ENCODE measurements at places on chromosomes 7 and 10.
A peak's percentile ranks its signal among the peaks of the same experiment; 100 is the strongest.

DNA sequence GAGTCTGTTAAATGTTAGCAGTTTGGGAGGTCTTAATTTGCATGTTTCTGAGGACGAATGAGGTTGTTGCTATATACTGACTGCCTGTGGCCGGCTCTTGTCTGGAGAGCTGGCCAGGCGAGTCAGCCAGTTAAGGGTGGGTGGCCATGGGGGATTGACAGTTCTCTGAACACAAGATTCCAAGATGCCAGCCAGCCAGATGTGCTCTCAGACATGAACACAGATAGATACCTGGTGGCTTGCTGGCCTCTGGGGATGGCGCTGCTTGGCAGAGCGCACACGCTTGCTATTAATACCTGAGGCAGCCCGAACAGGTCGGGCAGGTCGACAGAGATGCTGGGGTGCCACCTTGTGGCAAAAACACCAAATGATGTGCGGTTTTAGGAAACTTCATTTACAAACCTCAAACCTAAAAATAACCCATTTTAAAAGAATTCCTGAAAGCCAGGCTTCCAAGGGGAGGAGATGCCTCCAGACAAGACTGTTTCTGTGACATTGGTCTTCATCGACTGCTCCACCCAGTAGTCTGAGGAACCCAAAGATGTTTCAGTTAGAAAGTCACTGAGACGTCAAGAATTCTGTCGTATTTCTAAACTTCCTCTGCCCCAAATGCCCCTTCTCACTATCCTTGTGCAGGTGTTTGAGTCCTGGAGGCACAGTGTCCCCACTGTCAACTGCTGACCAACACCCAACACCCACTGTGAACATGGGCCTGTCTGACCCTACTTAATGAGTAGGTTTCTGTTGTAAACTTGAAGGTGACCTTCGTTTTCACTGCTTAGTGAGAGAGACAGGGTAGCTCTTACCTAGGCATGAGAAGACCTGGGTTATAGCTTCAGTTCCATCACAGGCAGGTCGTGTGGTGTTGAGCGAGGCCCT is 123.4 kb downstream of the NT5C2 start:
- DNase-seq = peak; percentile 64

GRCh38 chr10:67697724-67698131 is 1.7 kb upstream of the CTNNA3 start:
- no peak for DNase-seq

- no peak for DNase-seq
Observed at GRCh38 chr7:14336256-14336655, 346.8 kb upstream of the ETV1 start.

DNA sequence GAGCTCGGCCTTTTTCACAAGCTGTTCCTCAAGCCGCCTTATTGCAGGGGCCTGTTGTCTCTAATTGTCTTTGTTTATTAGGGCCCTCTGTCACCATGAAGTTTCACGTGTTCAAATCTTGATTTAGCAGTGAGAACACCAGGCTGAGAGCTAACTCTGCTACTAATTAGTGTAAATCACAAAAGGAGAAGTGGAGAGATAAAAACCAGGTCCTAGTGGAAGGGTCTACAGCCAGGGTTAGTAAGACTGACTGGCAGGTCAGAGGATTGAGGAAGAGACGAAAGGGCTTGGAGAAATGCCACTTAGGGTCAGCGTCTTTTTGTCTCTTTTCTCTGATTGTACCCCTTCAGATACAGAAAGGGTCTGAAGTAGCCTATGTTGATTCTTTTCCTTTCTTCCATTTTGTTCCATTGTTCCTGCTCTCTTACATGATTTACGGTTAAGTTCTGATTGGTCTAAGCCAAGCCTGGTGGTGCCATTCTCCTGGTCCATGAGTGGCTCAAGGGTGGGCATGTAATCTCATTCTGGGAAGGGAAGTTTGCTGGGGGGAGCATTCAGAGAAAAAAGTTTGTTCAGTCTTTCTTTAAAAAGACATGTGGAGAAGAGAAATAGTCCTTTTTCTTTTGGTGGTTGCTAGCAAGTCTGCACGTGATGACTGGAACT is 21.3 kb downstream of the SSMEM1 start:
- no peak for DNase-seq

- no peak for DNase-seq
Observed at GRCh38 chr7:154259396-154259795, 207.2 kb downstream of the DPP6 start.

- DNase-seq = no peak
Observed at GRCh38 chr7:30173058-30173897, 38.5 kb downstream of the MTURN start.

GRCh38 chr7:112205343-112206237 is 609 bp downstream of the DOCK4 start:
- DNase-seq = peak; percentile 28

DNA sequence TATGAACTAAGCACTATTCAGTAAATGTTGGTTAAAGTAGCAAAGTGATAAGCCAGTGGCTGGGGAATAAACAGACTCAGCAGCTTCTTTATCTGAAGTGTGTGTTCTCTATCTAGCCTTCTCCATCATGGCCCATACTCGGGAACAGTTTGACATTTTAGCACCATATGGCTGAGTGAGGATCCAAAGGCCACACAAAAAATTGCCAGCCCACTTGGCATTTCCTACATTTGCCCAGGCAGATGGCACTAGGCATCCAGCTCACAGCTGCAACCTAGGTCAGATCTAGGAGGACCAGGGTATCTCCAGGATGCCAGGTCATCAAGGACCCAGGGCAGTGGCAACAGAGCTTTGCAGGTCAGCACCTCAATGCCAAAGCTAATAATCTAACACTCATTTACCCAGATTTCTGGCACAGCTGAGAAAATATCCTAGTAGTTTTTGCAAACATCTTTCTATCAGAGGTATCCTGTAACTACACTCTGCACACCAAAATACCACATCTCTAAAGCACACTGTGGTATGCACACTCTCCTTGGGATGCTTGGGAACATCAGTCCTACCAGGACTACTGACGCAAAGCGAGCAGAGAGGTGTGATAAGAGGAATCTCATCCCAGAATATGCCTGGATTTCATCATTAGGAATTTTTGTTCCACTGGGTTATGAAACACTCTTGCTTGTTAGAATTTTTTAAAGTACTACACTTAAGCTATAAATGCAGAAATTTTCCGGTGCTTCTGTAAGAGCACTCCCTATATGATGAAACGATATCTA is 61.7 kb downstream of the DOCK4 start:
- DNase-seq = no peak

- DNase-seq = peak; percentile 31
Observed at GRCh38 chr7:80078159-80078731, 56.4 kb upstream of the GNAI1 start.

DNA sequence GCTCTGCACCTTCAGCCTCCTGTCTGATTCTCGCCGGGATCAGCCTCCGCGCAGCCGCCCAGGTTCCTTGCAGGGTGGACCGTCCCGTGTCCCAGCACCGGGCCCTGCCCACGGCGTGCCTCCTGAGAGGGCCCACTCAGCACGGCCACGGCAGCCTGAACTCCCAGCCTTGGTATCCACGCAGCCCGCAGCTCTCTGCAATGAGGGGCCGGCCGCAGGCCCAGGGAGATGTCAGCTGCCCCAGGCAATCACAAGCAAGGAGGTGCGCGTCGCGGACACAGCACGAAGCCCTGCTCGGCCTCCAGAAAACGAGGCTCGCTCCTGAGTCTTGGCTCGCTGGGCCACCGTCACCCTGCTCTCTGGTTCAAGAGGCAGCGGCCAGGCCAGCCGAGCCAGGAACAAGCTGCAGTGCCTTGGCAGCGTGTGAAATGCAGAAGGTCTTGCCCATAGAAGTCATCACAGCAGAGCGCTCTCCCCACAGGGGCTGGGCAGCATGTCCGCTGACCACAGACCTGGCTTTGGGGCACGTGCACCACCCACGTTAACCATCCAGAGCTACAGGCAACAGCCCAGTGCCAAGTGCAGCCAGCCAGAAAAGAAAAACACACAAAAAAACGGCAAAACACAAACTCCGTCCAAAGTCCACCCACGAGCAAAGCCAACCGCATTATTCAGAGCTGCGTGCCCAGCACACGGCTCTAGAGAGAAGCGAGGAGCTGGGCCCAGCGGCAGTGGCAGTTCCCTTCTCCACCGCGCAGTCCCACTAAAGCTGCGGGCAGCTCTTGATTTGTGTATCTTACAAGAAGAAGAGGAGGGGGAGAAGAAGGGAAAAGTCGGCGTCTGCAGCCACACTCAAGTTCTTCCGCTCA is 13.9 kb downstream of the GPER1 start:
- DNase-seq = no peak

GRCh38 chr10:77290528-77291155 is 347.0 kb downstream of the KCNMA1 start:
- DNase-seq = no peak

- DNase-seq = no peak
Observed at GRCh38 chr10:43667317-43667731, 18.6 kb upstream of the ZNF32 start.

DNA sequence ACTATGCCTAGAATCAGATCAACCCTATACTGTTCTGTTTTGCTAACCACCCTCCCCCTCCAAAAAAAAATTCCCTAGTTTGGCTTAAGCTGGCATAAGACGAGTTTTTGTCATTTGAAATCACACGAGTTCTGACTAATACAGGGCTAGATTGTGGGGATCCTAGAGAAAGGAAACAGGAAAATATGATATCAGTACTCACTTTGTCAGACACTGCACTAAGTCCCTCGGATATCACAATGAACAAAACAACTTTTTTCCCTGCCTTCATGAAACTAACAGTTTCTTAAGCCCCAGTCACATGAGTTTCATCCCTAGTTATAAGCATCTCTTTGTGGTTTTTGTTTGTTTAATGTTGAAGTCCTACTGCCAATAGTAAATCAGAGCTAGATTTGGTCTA is 118.5 kb downstream of the ITGB8 start:
- DNase-seq = no peak

GRCh38 chr7:956031-956430 is 1.6 kb upstream of the ADAP1 start:
- DNase-seq = no peak

GRCh38 chr7:106671160-106671559 is 10.2 kb upstream of the CCDC71L start:
- DNase-seq = no peak

DNA sequence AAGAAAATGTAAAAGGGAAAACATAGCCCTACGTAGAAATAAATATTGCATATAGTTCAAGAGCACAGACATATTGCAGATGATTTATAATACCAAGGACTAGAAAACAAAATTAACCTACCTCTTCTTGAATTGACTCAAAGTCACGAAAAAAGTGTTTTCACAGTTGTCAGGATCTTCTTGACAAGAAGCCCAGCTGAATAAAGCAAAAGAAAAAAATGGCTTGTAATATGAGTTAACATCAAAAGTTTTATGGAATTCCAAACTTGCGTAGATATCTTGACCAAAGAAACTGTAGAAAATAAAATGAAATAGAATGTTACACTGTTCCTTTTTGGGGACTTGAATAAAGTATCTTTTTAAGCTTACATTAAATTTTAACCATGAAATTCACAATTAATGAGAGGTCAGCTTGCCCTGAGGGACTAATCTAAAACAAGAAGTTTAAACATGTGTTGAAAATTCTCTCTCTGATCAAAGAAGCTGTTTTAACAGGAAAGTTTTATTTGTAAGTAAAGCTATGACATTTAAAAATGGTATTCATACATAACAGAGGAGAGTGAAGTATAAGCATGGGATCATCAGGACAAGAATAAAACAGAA is 133.1 kb upstream of the SEMA3C start:
- DNase-seq = no peak
